Left colon (tissue), 2 donors: ENCODE measurements at places on chromosomes 5 and 9. TPM values are rescaled to one million over a fixed set of nuclear protein-coding genes. Genes with fewer than 3 reads are reported as not detected.

The SREK1IP1 gene
- 13.7 TPM for total RNA-seq

The SLCO6A1 gene
- total RNA-seq = not detected

- no peak for DNase-seq
Observed at GRCh38 chr5:141882594-141883183, 4.5 kb upstream of the PCDH1 start.

DNA sequence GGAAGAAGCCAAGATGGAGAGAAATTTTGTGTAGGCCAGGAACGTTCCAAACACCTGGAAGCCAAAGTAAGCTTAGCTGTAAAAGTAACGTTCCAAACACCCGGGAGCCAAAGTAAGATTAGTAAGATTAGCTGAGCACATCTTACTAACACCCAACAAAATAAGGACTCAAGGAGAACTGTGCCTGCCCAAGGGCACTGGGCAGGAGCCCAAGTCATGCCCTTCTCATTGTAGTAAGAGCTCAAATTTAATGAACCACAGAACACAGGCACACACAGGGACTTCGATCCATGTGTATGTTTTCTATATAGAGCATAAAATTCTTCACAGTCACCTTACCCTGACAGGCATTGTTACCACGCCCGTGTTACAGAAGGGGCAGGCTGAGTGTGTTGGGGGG lies 36.1 kb upstream of the NXNL2 start:
- no peak for DNase-seq

DNA sequence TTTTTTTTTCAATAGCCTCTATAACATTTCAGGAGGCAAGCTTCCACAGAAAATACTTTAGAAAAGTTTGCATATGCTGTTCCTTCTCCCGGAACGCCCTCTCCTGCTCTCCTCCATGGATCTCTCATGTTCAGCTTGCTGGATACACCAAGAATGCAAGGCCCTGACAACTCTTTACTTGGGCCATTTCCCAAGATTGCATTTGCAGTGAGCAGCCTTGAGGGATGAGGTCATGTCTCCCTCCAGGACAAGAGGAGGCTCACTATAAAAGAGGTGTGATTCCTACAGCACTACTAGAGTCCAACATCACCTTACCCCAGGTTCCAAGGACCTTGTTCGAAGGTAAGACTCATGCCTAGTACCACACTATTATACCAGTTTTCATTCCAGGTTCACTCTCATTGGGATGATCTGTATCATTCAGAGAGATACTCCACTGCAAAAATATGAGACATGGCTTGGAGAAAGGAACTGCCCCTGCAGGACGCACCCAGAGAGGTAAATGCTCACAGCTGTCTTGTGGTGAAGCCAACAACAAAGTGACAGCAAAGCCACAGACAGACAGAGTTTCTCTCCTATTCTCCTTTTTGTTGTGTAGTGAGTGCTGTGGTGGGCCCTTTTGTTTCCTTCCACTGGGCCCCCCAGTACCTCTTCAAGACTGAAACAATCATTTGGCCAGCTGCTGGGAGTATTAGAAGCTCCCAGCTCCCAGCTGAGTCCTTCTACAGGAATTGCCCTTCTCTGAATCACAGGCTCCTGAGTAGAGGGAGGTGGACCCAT lies 151.7 kb upstream of the ZNF366 start:
- no peak for DNase-seq

DNA sequence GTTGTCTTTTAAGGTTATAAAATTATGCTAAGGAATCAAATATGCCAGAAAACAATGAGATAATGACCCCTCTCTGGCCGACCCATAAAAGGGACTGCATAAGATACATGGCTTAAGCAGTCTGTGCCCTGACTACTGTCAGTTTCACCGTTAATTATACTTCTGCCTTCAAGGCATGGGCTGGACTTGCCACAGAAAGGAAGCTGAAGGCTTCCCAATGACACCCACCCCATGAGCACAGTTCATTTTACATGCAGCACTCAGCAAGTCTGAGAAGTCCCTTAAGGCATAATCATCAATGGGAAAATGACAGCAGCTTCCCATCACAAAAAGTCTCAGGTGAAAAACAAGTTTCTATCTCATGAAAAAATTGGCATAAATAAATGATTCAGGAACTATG lies 175.6 kb downstream of the GLIS3 start:
- DNase-seq = no peak

DNA sequence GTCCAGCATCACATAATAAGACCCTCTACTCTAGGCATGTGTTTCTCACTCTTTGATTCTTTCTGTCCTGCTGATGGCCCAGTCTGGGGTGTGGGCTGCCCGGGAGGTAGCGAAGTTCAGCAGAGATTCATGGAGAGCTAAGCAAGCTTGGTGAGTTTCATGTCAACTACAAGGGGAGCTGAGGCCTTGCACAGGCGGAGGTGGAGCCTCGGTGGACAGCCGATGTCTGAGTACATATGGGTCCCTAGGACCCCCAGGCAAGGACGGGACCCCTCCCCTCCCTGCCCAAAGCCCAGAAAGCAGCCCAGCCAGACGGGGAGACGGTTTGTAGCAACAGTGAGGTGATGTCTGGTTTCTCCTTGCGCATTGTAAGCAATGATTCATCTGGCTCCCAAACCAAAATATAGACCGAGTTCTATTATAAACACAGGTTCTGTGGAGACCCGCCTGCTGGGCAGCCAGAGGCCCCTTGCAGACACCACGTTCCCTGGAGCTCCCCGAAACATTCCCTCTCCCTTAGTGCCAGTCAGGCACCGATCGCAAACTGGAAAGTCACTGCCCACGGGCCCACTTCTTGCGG lies 45.5 kb downstream of the COL27A1 start:
- no peak for DNase-seq
